HepG2 (cell line): ENCODE measurements at places on chromosomes 3 and 15. TPM values are rescaled to one million over a fixed set of nuclear protein-coding genes. Genes with fewer than 3 reads are reported as not detected.

- H3K27me3 ChIP-seq: peaks cover 13% of the 10 kb centered on the region; the same call in 1 of the 3 replicates
- H3K36me3 ChIP-seq: no peaks in the 10 kb centered on the region
- H3K27ac ChIP-seq: no peak overlapping the region
Measured at GRCh38 chr3:193947596-193947995, 188.4 kb upstream of the HES1 start.

CPOX gene
- total RNA-seq: 35.2 and 37.2 TPM in 2 replicates

DNA sequence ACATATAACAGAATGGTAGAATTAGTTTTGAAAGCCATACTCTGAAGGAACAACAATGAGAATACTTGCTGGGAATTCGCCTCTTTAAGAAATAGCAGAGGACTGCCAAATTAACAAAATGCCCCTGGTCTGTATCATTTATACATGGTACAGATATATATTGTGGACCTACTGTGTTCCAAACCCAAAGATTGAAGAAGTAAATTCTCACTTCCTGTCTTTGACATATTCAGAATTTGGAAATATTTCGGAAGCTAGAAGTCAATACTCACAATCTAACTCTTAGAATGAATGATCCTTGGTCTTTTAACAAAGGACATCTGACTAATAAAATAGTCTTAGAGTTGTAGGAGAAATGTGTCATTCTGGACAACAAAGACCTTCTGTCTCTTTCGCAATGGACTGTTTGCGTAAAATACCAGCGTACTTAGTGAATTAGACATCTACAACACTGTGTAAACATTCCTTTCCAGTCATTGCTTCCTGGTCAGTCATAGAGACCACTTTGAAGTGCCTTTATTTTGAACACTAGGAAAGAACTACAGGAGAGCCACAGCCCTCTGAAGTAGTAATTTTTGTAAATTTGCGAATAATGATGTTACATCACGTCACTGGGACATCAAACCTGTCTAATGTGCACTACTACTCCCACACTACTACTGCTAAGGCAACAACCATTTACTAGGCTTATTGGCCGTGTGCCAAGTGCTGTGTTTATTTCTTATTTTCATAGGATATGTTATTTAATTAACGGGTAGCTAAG lies 68.0 kb downstream of the CHL1 start:
- peaks cover 25% of the 10 kb centered on the region for H3K4me1 ChIP-seq
- peak; percentile 99 for DNase-seq
- H3K27me3 ChIP-seq: no peaks in the 10 kb centered on the region
- peak overlapping the region; percentile 56 for H3K27ac ChIP-seq

OR5K4 gene
- not detected in 2 replicates for total RNA-seq

TPRG1 gene
- not detected in 2 replicates for total RNA-seq
